Urothelium cell line (cell line): ENCODE measurements at places on chromosomes 16 and 17.

DNA sequence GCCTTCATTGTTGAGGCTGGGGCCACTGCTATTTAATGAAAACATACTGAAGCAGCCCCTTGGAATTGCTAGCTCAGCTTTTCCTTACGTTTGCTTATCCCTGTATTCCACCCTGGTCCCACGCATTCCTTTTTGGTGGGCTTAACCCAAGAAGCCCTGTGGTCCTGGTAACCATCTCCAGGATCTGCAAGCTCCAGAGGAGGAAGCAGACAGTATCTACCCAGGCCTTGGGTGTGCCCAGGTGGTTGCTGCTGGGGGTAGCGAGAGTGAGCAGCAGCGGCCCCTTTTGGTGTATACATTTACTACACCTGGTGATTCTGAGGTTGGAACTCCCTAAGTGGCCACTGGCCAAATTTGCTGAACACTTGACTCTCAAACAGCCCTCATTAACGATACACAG, 97.7 kb downstream of the CBLN1 start:
- DNase-seq = no peak

DNA sequence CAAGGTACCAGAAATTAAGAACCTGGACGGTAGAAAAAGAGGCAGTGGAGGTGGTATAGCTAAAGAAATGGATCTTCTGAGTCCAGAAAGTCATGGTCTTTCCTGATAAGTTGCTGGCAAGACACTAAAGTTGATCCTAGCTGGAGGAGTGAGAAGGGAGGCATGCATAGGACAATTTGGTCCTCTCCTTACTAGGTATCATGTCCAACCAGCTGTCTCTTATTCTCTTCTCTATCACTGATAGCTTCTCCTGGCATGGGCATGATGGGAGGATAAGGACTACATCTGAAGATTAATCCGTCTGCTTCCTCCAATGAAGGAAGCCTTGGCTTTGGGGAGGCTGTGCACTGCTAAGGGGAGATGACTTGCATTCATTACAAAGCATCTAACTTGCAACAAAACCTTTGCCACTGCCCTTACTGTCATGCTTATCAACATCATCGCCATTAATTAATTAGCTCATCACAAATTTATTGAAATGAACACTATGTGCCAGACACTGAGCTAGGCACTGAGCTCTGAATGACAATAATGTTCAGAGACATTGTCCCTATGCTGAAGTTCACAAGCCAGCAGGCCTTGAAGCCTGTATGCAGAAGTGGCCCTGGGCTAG, 3.1 kb upstream of the FAM117A start:
- DNase-seq = no peak

- no peak for DNase-seq
Measured at GRCh38 chr17:68592009-68592408, 9.2 kb downstream of the FAM20A start.

DNA sequence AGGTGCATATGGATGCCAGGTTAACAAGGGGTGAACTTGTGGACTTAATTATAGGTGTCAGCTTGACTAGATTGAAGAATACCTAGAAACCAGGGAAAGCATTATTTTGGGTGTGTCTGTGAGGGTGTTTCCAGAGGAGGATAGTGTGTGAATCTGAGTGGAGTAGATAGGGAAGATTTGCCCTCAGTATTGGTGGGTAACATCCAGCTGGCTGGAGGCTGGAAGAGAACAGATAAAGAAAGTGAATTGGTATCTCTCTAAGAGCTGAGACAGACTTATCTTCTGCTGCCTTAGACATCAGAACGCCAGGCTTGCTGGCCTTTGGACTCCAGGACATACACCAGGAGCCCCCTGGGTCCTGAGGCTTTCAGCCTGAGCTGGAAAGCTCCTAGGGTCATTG, 75.2 kb downstream of the CDRT15 start:
- no peak for DNase-seq

DNA sequence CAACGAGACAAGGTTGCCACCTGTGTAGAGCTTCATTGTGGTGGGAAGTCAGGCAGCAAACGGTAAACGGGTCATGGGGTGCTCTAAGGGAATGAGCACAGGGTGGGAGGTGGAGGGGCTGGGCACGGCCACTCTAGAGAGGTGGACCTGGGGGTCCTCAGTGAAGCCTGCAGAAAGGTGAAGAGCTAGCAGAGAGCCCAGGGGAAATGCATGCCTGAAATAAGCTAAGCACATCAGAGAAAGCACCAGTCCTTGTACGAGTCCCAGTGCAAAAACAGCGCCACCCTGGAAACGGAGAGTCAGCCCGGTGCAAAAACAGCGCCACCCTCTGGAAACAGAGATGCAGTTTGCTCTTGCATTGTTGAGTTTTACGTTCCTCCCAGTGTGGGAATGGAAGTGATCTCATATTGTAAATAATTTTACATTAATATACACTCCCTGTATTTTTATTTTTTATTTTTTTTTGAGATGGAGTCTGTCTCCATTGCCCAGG, 65.0 kb downstream of the TBC1D16 start:
- DNase-seq = no peak

GRCh38 chr17:28970879-28971278, 19.6 kb upstream of the PHF12 start:
- DNase-seq = no peak

GRCh38 chr16:11256661-11257130, 692 bp upstream of the SOCS1 start:
- DNase-seq = peak; percentile 59

DNA sequence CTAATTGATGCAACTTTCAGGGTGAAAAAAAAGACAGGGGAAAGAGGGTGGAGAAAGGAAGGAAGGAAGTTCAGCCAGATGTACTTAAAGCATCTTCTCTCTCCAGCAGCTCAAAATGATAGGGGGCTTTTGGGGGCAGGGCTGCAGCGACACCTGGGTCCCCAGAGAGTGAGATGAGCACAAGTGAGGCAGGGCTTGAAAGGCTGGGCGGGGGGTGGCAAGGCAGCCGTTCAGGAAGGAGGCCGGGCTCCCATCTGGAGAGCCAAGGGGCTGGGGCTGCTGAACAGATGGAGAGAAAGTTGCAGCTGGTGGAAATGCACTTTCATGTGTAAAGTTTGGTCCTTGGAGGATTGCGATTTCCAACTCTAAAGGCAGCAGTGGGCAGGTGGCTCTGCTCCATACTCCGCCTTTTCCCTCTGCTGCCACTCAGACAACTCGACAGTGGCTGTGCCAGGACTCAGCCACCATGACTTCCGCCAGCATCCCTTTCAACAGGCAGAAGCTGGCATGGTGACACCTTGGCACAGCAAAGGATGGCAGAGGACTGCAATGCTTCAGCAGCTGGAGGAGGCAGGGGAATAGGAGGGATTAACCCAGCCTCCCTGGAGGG, 7.7 kb downstream of the SLC35B1 start:
- no peak for DNase-seq

- no peak for DNase-seq
Measured at GRCh38 chr17:81958633-81959342, 2.2 kb downstream of the NOTUM start.

GRCh38 chr17:8892338-8892690, 24.8 kb upstream of the PIK3R6 start:
- no peak for DNase-seq

GRCh38 chr17:39663688-39664580, 1.2 kb upstream of the TCAP start:
- DNase-seq = peak; percentile 50

DNA sequence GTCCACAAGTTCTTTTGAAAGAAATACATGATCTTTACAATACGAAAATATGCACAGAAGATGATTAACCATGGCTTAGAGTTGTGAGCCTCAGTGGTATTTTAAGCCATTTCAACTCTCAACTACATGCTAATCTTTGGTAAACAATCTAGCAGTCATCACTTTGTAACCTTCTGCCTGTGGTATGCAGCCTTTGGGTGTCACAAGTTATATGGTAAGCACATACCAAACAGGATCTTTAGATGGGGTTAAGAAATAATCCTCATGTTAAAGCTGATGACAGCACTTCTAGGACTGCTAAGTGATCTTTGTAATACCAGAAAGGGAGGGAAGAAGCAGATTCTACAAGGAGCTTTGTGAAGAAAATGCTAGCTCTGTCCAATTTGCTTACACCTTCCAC, 74.3 kb downstream of the CA4 start:
- DNase-seq = no peak

DNA sequence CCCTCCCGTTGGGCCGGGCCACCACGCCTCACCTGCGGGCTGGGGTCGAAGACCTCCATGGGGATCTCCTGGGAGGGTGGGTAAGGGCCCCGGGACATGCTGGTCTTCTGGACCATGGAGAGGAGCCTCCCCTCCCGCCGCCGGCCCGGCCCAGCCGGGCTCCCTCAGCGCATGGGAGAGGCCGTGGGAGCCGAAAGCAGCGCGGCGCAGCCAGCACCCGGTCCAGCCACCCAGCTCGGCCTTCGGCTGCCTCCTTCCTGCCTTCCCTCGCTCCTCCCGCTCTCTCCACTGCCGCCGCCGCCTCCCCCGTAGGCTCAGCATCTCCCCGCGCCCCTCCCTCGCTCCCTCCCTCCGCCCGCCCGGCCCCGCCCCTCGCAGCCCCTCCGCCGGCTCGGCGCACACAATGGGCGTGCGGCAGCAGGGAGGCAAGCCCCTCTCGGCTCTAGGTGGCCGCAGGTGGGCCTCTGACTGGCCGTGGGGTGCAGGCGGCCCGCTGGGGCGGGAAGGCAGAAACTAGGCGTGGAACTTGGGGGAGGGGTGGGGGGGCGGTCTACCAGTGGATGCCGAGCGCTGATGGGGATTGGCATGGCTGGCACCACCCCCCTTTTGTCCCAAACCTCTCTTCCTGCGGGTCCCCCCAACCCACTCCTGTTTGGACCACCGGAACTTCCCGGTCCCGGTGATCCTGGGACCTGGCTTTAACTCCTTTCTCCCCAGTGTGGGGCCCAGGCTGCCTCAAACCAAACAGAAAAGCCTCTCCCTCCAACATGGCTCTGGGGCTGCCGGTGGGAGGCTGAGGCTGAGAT, at the start of gene CACNB1:
CACNB1 (minus strand) TSS at position 290 of the 806 bp plus-strand sequence; CDS start at position 116, 174 bp downstream.
- DNase-seq = peak; percentile 92

- no peak for DNase-seq
Measured at GRCh38 chr17:70375406-70375805, 206.1 kb downstream of the KCNJ2 start.

DNA sequence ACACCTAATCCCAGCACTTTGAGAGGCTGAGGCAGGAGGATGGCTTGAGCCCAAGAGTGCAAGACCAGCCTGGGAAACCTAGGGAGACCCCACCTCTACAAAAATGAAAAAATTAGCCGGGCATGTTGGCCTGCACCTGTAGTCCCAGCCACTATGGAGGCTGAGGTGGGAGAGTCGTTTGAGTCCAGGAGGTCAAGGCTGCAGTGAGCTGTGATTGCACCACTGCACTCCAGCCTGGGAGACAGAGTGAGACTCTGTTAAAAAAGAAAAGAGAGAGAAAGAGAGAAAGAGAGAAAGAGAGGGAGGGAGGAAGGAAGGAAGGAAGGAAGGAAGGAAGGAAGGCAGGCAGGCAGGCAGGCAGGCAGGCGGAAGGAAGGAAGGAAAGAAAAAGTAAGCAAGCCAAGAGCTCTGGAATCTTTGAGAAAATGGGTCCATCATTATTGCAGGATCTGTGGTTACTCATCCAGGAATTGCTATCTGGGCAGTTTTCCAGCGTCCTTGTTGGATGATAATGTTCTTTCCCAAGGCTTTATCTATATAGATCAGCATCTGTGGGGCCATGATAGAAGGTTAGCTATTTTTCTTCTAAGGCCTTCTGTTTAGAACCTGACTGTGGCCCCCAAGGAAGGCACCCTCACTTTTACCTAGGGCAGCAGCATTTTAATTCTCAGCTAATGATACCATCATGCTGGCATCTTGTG, 533.2 kb upstream of the CDH5 start:
- peak; percentile 35 for DNase-seq

DNA sequence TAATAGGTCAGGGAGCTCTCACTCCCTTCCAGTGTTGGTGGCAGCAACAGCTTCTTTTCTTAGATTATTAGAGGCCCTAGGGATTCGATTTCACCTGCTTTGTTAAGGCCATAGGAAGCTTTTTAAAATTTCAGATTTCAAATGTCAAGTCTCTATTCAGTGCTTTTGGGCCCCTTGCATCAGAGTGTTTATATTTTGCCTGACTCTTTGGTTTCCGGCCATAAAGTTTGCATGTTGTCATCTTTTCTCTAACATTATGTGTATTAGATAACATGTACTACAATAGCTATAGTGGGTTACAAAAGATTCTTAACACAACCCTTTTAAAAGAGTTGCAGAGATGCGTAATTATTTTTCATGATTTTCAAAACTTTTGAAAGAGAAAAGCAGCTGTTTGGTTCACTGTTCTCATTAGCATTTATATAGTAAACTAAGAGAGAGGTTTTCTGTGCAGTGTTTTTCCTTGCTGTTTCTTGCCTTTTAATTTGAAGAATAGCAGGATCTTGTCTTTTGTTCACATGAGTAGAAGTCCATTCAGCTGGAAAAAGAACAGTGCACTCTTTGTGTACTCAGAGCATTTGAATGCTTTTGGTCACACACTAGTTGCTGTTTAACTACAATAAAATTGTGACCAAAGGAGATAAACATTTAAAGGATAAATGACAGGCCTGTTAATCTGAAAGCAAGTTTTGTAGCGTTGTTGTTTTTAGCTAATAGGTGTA, 52.5 kb downstream of the FTO start:
- DNase-seq = no peak

DNA sequence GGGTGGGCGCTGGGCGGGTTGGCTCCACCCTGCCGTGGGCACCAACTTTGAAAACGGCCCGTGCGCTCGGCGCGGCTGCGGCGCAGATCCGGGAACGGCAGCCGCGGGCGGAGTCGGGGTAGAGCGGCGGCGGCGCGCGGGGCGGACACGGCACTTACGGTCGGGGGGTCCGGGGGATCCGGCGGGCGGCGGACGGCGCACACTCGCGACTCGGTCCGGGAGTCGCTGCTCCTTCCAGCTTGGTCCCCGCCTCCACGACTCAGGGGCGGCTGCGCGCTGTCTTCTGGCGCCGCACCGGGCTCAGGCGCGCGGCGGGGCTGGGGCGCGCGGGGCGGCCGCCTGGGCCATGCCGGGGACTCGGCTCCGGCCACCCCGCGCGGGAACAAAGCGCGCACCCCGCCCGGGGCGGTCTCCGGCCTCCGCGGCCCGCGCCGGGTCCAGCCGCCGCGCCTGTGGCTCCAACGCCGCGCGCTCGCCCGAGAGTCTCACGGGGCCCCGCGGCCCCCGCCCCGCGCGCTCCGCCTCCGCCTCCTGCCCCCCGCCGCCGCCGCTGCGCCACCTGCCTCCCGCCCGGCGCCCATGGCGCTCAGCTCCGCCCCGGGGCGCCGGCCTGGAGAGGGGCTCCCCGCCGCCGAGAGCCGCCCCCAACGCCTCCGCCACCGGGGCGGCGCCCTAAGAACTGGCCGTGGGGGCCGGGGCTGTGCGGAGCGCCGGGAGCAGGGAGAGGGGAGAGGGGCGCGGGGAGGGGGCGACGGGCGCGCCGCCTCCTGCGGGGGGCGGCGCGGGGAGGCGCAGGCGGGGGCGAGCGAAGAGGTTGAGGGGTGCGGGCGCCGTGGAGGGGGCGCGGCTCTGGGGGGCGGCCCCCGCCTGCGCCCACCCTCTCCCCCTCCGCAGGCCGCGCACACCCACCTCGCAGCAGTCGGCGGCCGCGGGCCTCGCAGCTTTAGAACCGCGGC, 35.9 kb downstream of the CBFA2T3 start:
- DNase-seq = no peak

- peak; percentile 63 for DNase-seq
Measured at GRCh38 chr17:76384987-76385891, 830 bp downstream of the SPHK1 start.
